ENCODE measurements at places on chromosomes 2 and 18.
A peak's percentile ranks its signal among the peaks of the same experiment; 100 is the strongest.

- peaks cover 11% of the 10 kb centered on the region for H3K4me1 ChIP-seq
- H3K4me3 ChIP-seq: peak overlapping the region; percentile 89
- DNase-seq: no peak
- peaks cover 30% of the 10 kb centered on the region for H3K36me3 ChIP-seq
- peak overlapping the region; percentile 98 for H3K27ac ChIP-seq
Measured at GRCh38 chr2:43224571-43225092, 1.8 kb downstream of the ZFP36L2 start.

DNA sequence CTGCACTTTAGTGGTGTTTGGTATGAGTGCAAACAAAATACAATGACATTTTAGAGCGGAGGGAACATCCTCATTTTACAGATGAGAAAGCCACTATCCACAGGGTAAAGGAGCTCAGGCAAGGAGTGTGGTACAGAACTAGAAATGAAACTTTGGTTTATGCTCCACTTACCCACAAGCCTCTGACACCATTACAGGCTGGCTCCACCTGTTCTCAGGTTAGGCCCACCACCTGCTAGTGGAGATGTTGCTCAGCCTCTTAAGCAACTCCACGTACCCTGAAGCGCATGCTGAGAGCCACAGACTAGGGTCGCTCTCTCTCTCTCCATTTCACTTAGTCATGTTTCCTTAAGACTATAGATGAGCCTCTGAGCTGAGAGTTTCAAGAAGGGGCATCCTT is 130.0 kb downstream of the MBD2 start:
- no peaks in the 10 kb centered on the region for H3K27me3 ChIP-seq
- DNase-seq: no peak
- no peaks in the 10 kb centered on the region for H3K4me1 ChIP-seq
- no peak overlapping the region for H3K4me3 ChIP-seq

- peaks cover 17% of the 10 kb centered on the region for H3K4me1 ChIP-seq
- no peak overlapping the region for H3K27ac ChIP-seq
- no peak for DNase-seq
- no peaks in the 10 kb centered on the region for H3K36me3 ChIP-seq
- peaks cover 70% of the 10 kb centered on the region for H3K27me3 ChIP-seq
- H3K4me3 ChIP-seq: no peak overlapping the region
Measured at GRCh38 chr2:172092716-172093415, 7.6 kb downstream of the DLX1 start.

DNA sequence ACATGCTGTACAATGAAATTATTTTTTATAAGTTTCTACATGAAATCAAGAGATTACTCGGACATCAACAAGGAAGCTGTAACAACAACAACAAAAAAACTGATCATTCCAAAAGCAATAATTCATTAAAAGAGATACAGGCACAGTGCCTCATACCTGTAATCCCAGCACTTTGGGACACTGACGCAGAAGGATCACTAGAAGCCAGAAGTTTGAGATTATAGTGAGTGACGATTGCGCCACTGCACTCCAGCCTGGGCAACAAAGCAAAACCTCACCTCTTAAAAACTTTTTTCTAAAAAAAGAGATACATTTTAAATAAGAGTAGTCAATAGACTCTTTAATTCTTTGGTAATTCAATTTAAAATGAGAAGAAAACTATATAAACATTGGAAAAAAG is 364.3 kb downstream of the TNS1 start:
- H3K27me3 ChIP-seq: no peaks in the 10 kb centered on the region
- DNase-seq: no peak
- H3K4me3 ChIP-seq: no peak overlapping the region
- no peaks in the 10 kb centered on the region for H3K36me3 ChIP-seq
- H3K4me1 ChIP-seq: peaks cover 15% of the 10 kb centered on the region

GRCh38 chr2:7625392-7626138 is 708.4 kb downstream of the RNF144A start:
- no peaks in the 10 kb centered on the region for H3K4me1 ChIP-seq
- H3K36me3 ChIP-seq: no peaks in the 10 kb centered on the region
- H3K4me3 ChIP-seq: no peak overlapping the region
- no peak overlapping the region for H3K27ac ChIP-seq

- no peaks in the 10 kb centered on the region for H3K36me3 ChIP-seq
- H3K4me3 ChIP-seq: no peak overlapping the region
- H3K4me1 ChIP-seq: peaks cover 19% of the 10 kb centered on the region
- no peak overlapping the region for H3K27ac ChIP-seq
- H3K27me3 ChIP-seq: no peaks in the 10 kb centered on the region
Measured at GRCh38 chr2:112048887-112049286, 6.2 kb upstream of the TMEM87B start.

GRCh38 chr2:235334179-235334578 is 159.7 kb upstream of the AGAP1 start:
- H3K36me3 ChIP-seq: no peaks in the 10 kb centered on the region
- H3K27me3 ChIP-seq: no peaks in the 10 kb centered on the region
- H3K27ac ChIP-seq: no peak overlapping the region
- H3K4me1 ChIP-seq: no peaks in the 10 kb centered on the region
- no peak for DNase-seq

All from ascending aorta (tissue), 2 donors.